Stimulated activated CD4-positive, alpha-beta T cell treated with anti-CD3 and anti-CD28 coated beads, Interleukin-1b, Interleukin-23, amount 100 ng/mL, for 4 hours (primary cell): ENCODE measurements at places on chromosomes 13 and 19.

DNA sequence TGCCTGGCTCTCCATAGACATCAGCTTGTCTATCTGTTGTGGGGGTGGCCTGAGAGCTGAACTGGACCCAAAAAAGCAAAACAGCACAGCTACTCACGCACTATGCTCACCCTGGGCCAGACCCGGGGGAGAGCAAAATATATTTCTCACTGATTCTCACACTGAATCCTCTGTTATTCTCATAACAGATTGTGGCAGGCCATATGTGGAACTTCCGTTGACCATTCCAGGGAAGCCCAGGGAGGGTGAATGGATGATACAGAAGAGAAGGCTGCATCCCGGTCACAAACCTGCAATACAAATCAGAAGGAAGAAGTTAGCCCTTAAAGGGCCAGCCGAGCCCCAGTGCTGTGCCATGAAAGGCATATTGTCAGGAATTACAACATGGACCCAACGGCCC lies 362.5 kb downstream of the ZNF536 start:
- DNase-seq: no peak

GRCh38 chr13:114318624-114319023 lies 4.3 kb downstream of the CHAMP1 start:
- DNase-seq: no peak

GRCh38 chr13:35984287-35984686 lies 146.9 kb downstream of the DCLK1 start:
- no peak for DNase-seq

DNA sequence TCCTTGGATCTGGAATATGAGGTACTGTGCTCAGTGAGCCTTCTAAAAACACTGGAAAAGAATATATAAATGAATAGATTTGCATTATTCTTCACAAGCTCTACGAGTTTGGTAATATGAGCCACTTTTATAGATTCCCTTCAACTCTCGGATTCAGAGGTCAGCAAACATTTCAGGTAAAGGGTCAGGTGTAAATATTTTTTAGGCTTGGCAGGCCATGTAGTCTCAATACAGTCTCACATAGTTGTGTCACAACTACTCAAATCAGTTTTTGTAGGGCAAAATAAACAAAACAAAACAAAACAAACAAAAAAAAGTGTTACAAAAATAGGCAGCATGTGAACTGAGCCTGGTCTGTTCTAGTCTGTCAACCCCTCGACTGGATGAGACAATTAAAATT lies 57.4 kb downstream of the PSPC1 start:
- DNase-seq: no peak
